Immature natural killer cell (primary cell): ENCODE measurements at places on chromosomes 7 and 10.
A peak's percentile ranks its signal among the peaks of the same experiment; 100 is the strongest.

- no peak for DNase-seq
Measured at GRCh38 chr7:87926581-87927461, 7.2 kb upstream of the ADAM22 start.

DNA sequence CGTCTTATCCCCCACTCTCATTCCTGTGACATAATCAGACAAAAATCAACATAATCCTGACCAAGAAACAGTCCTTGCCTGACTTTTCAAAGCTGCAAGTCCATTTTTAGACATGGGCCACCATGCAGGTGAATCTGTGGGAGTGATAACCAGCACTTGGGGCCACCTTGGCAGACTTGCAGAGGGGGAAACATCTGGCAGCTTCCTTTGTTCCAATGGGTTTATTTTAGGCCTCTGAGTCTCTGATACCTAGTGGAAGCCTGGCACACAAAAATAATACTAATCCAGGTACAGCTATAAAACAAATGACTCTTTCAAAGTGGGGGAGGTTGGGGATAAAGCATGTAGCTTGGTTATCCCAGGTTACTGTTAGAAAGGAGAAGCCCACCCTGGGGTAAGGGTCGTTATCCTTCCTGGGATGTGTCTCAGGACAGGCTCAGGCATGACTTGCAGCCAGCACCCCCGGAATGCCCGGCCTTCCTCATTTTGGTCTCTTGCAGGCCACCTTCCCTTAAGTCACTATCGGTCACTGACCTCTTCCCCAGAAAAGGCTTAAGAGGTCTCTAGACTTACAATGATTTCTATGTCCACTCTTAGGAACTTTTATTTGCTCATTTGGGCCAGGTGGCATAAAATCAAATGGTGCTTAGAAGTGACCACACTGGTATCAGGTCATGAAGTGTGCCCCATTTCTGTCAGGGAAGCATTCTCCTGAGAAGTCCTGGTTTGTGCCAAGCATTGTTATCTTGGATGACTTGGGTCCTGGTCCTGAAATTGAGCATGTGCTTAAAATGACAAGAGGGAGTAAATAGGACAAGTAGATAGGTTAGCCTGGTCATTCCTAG lies 37.6 kb downstream of the EEPD1 start:
- no peak for DNase-seq

DNA sequence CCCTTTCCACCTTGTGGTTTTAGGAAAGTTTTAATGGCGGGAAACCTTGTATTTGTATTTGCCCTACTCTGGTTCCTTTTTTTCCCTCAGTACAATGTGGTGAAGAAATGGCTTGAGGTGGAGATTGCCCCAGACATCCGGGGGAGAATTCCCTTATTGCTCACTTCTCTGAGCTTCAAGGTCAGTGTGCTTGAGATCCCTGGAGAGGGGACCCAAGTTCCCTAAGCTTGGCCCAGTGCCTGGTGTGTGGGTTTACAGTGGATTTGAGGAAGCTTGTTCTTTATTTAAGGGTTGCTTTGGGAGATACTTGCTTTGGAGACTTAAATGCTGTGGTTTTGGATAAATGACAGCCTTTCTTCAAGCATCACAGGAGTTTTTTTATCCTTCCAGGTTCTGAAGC lies 18.3 kb downstream of the CALHM2 start:
- no peak for DNase-seq

GRCh38 chr10:21670391-21670790 lies 136.4 kb downstream of the MLLT10 start:
- no peak for DNase-seq

DNA sequence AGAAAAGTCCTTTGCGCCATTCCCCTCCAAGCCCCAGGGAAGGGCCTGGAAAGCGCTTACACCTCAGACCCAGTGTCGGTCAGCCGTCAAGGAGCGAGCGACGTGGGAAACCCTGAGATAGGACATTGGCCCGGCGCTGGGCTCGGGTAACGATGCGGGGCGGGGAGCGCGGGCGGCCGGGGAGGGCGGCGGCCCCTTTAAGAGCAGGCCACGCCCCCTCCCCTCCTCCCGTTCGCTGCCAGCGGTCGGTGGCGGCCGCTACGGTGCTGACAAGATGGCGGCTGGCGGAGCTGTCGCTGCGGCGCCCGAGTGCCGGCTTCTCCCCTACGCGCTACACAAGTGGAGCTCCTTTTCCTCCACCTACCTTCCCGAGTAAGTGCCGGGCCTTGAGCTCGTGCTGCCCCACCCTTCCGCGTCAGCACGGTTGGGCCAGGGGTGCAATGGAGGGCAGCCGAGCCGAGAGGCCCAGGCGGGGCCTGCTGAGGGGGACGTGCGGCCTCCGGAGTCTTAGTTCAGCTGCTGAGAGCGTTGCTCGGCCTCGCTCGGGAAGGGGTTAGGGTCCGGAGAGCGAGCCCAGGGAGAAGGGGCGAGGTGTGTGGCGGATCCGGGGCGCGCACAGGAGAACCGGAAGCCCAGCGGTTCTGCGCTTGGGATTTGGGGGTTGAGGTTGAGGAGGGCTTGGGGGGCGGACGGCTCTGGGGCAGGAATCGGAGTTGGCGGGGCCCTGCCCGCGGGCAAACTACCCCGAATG lies at the start of gene MKLN1:
MKLN1 (plus strand) TSS at position 251 of the 751 bp plus-strand sequence; CDS start at position 275, 24 bp downstream.
- DNase-seq, result peak; percentile 86
